ENCODE measurements at places on chromosomes 2 and 18.

DNA sequence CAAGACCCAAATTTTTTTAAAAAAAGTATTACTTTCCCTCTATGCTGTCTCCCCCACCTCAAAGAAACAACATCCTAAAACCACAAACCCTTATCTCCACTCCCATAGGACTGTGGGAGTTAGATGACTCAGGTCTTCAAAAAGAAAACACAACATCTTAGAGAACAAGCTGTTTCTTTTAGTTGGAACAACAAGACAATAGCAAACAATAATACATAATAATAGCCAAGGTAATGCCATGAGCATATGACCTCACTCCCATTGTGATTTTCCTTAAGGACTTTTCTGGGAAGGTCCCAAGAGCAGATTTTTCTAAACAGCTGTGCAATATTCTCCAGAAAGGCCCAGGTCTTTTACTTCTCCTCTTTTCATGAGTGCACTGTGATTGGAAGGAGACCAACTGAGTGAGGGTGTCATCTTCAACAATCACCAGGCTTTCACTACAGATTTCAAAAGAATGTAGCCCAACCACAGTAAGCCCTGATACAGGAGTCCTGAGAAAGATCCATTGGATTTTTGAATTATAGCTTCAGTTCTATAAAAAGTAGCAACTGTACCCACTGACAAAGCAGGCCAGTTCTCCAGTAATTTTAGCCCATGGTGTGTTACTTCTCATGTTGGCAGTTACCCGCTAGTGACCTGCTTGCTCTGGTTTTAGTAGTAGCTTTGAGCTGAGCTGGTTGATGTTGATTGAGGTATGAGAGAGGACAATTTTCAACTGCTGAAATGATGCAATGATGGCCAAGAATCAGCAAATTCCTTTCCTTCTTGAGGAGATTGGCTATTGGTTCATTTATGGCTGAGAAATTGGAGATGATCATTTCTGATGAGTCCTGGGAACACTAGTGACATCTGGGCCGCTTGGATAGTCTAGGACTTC lies 144.5 kb upstream of the TCF4 start:
- no peak for DNase-seq

DNA sequence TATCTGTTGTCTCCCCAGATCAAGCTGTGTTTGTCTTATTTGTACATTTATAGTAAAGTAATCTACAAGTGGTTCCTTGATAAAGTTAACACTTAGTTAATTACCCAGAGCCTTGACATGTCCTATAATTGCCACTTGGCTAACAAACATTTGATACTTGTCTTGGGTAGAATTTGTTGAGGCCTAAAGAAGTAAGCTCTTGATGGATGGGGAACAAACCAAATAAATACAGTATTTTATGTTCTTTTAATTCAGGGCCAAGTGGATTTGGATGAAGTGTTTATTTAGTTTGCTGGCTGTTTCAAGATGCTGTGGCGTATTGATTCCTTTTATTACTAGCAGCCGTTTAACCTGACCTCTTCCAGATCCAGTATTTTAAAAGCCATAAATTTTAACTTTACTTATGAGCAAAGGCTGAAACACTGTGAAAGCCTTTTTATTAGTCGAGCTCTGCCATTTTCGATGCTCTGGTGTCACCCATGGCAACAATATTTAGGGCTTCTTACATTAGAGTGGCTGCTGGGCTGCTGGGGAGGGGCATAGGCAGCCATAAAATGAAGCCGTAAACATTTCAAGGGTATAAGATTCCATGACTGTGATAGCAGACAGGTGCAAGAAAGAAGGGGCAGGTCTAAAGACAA lies 401.6 kb upstream of the NRP2 start:
- no peak for DNase-seq

DNA sequence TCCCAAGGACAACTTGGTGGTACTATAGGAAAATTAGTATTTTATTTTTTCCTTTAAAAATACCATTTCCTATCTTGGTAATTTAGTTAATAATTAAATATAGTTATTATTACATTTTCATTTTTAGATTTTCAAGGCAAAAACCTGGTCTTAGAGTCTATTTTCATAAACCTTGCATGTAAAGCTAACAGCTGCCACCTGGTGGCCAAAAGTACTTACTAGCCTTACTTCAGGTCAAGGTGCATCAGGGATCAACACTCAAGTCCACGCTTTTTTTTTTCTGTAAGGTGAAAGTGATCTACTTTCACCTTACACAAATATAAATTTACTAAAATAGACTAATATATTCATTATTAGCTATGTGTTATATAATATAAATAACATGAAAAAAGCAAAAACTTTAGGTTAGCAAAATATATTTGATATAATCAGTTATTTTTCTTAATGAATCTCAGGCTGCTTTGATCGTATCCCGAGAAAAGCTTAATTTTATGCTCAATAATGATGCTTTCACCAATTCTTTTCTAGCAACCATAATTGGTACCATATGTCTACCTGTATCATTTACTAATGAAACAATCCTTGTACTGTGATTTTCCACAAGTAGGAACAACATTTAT lies 62.5 kb downstream of the RELCH start:
- DNase-seq = peak; percentile 69

DNA sequence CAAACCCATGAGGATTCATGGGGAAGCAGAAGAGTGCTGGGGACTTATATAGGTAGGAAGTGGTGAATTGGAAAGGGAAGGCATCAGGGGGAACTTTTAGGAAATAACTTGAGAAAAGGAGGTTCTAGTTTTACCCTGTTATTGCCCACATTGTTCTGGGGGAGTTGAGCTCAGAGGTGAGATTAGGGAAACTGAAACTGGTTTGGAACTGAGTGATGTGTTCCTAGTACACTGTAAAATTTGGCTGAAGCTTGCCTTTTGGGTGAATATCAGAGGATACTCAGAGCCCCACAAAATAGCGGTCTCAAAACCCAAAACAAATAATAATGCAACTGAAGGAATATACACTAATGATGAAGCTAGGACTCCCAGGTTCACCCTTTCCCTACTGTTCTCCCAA lies 39.6 kb upstream of the APOB start:
- DNase-seq = no peak
